Amniotic stem cell (primary cell): ENCODE measurements at places on chromosomes 4 and X.

DNA sequence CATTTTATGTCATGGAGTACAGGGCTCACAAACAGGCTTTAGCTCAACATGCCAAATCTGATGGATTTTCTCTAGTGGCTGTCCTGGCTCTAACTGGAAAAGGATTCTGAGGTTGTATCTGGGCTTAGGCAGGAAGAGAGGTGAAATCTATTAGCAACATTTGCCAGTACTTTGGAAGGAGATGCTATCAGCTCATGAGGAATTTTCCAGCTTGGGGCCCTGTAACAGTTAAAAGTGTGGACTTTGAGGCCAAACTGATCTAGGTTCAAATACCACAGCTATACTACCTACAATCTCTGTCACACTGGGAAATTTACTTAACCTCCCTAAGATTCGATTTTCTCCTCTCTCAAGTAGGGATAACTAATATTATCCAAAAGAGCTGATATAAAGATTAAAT lies 119.0 kb upstream of the HCCS start:
- DNase-seq: no peak

DNA sequence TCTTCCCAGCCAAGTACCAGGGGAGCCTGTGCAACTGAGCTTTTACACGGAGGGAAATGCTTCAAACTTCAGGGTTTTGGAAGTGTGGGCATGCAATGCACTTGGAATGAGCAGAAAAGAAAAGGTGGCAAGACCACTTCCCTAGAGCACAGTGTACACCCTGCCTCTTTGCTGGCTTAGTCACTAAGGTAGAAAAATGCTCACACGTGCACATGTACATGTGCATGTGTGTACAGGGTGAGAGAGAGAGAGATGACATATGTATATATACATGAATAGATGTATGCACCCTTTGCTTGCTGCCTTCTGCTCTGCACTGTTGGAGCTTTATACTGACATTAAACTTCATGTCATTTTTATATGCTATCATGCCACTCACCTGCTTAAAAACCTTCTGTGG lies 7.9 kb upstream of the KLF3 start:
- DNase-seq: no peak

- DNase-seq: no peak
Observed at GRCh38 chrX:134010690-134011089, 25.3 kb upstream of the GPC3 start.

- DNase-seq: no peak
Observed at GRCh38 chr4:141501931-141502330, 134.5 kb upstream of the IL15 start.

DNA sequence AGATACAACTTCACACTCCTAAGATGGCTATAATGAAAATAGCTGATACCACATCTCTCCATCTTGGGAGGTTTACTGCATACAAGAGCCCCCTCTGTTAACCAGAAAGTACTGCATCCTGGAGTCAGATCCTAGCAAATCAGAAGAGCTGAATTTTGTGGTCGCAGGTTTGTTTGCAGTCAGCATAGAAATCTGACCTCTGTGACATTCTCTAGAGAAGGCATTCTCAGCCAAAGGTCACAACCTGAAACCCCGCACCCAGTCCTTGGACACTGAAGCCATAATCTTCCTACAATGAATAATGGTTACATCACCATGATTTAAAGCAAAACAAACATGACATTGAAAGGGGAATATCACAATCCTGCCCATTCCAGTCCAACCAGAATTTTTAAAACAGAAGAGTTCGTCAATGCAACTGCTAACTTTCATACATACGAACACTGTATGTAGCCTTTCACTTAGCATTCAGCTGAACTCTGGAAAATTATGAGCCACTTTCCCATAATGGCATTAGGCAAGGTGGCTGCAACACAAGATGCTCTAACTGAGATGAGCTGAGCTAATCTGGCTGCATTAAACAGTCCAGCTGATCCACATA lies 17.6 kb downstream of the HS6ST2 start:
- DNase-seq: no peak

DNA sequence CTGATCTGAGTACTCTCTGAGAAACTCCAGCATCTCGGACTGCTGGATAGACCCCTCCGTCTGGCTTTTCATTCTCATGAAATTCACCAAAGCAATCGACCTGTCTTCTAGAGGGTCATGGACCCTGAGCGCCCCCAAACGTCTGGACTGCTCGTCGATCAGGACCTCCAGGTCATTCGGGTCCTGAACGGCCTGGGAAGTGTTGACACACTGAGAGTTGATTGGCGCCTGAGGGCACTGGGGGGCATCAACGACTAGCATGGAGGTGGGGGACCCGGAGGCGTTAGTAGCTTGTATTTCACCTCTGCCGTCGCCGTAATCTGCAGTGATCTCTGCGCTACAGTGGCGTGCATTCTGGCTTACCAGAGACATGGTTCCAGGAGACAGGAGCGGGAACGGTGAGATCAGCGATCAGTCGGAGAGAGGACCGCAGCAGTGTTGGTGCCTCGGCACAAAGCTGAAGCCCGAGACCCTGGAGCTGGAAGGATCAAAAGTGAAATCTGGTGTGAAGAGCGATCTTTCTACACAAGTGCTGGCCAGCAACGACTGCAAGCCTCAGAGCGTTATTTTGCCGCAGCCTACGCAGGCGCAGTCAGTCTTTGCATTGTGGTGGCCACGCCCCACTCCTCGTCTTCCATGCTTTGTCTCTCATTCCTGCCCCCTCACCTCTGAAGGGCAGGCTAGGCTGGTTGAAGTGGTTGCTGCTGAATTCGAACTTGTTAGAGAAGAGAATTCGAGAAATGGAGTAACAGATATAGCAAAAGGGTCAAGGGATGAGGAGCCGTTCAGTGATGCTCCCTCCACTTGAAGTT lies at the start of gene MAGEE2:
Gene MAGEE2, minus strand, starts transcription at position 575 of the 812 bp plus-strand sequence. Its CDS starts 203 bp downstream, at position 372.
- DNase-seq: no peak

DNA sequence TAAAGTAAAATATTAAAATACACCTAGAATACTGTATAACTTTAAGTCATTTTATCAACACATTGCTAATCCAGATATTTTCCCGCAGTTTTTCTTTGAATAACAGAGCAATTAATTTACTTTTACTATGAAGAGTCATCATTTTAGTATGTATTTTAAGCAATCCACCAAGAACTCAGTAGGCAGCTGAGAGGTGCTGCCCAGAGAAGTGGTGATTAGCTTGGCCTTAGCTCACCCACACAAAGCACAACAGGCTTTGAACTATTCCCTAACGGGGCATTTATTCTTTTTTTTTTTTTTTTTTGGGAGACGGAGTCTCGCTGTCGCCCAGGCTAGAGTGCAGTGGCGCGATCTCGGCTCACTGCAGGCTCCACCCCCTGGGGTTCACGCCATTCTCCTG lies 74.4 kb downstream of the CD38 start:
- DNase-seq: no peak

- no peak for DNase-seq
Observed at GRCh38 chr4:125551466-125551865, 236.7 kb downstream of the FAT4 start.
